ENCODE measurements at places on chromosomes 13 and 19. TPM values are rescaled to one million over a fixed set of nuclear protein-coding genes. Genes with fewer than 3 reads are reported as not detected.

Gene SLC25A41
- polyA plus RNA-seq = 0.43 TPM

- H3K4me1 ChIP-seq = no peaks in the 10 kb centered on the region
- no peak overlapping the region for H3K4me3 ChIP-seq
- no peaks in the 10 kb centered on the region for H3K27me3 ChIP-seq
- no peaks in the 10 kb centered on the region for H3K36me3 ChIP-seq
Observed at GRCh38 chr13:48142436-48142835, 47.5 kb upstream of the MED4 start.

GRCh38 chr13:109884462-109884861 lies 98.1 kb upstream of the IRS2 start:
- H3K27me3 ChIP-seq = no peaks in the 10 kb centered on the region
- DNase-seq = no peak
- no peak overlapping the region for H3K4me3 ChIP-seq
- no peak overlapping the region for H3K27ac ChIP-seq

DNA sequence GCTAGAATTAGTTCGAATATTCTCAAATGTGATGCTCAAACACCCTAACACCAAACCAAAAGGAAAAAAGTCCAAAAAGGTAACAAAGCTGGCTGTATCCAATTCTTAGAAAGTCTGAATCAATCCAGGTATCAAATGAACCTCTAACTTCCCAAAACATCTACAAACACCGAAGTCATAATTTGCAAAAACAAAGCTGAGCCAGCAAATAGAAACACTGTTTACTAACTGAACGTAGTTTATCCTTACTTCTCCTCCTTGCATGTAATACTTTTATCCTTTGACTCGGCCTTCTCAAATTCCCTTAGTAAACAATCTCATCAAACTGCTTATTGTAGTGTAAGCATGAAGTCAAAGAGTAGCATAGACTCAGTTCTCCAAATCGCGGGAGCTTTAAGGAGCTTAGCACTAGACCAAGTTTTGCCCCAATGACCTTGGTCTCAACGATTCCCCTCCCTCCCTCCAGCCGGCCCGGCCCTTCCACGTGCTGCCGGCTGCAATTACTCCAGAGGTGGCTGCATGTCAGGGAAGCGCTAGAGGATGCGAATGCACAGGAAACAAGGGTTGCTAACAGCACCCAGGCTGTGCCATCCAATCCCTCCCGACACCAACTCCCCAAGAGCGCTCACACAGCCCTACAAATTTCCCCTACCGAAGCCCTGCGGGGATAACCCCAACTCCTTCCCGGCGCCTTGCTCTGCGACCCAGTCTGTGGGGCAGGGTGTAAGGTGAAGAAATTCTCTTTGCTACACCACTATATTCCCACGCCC lies 693 bp downstream of the XPO4 start:
- peak overlapping the region; percentile 100 for H3K4me3 ChIP-seq
- peak overlapping the region; percentile 97 for H3K27ac ChIP-seq
- peaks cover 8% of the 10 kb centered on the region for H3K36me3 ChIP-seq
- H3K27me3 ChIP-seq = no peaks in the 10 kb centered on the region
- H3K4me1 ChIP-seq = peaks cover 24% of the 10 kb centered on the region

Gene KCTD4
- 0.08 TPM for polyA plus RNA-seq

Gene TTYH1
- 0.63 TPM for polyA plus RNA-seq

Gene ZNF506
- polyA plus RNA-seq = 2.7 TPM

Gene JOSD2
- 87.2 TPM for polyA plus RNA-seq

DNA sequence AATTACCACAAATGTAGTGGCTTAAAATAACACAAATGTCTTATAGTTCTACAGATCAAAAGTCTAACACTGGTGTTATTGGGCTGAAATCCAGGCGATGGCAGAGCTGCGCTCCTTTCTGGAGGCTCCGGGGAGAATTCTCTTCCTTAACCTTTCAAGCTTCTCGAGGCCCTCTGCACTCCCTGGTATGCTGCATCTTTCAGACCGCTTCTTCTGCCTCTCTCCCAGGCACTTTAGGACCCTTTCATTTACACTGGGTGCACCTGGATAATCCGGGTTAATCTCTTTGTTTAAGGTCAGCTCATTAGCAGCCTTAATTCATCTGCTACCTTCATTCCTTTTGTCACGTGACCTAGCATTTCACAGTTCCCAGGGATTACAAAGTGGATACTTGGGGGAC lies 211.3 kb upstream of the RFC3 start:
- no peaks in the 10 kb centered on the region for H3K4me1 ChIP-seq
- H3K36me3 ChIP-seq = no peaks in the 10 kb centered on the region
- DNase-seq = no peak
- H3K27me3 ChIP-seq = no peaks in the 10 kb centered on the region

- no peaks in the 10 kb centered on the region for H3K27me3 ChIP-seq
- no peak overlapping the region for H3K4me3 ChIP-seq
- H3K27ac ChIP-seq = no peak overlapping the region
- H3K4me1 ChIP-seq = no peaks in the 10 kb centered on the region
Observed at GRCh38 chr19:690203-690602, 5.0 kb downstream of the PRSS57 start.

DNA sequence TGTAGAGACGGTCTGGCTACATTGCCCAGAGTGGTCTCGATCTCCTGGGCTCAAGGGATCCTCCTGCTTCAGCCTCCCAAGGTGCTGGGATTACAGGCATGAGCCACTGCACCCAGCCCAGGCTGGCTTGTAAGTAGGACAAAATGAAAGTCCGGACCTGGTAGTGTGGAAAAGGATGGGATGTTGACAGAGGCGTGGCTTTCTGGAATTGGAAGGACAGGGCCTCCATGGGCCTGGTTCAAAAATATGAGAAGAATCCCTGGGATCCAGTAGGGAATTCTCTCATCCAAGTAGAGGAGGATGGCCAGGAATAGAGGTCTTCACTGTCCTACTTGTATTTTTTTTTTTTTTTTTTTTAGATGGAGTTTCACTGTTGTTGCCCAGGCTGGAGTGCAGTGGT lies 64.9 kb downstream of the TRPM4 start:
- no peak for DNase-seq
- no peak overlapping the region for H3K27ac ChIP-seq
- no peaks in the 10 kb centered on the region for H3K4me1 ChIP-seq
- no peaks in the 10 kb centered on the region for H3K27me3 ChIP-seq
- H3K36me3 ChIP-seq = no peaks in the 10 kb centered on the region

GRCh38 chr19:15264061-15264932 lies 32.0 kb upstream of the EPHX3 start:
- H3K4me3 ChIP-seq = no peak overlapping the region
- H3K4me1 ChIP-seq = peaks cover 51% of the 10 kb centered on the region
- H3K27ac ChIP-seq = peak overlapping the region; percentile 78
- H3K27me3 ChIP-seq = no peaks in the 10 kb centered on the region

- peak overlapping the region; percentile 96 for H3K4me3 ChIP-seq
- peak overlapping the region; percentile 96 for H3K27ac ChIP-seq
- peaks cover 37% of the 10 kb centered on the region for H3K4me1 ChIP-seq
- H3K36me3 ChIP-seq = no peaks in the 10 kb centered on the region
Observed at GRCh38 chr13:75481176-75482069, 546 bp downstream of the TBC1D4 start.

GRCh38 chr13:112028481-112028880 lies 38.5 kb upstream of the SOX1 start:
- H3K36me3 ChIP-seq = no peaks in the 10 kb centered on the region
- no peaks in the 10 kb centered on the region for H3K4me1 ChIP-seq
- no peak for DNase-seq
- no peak overlapping the region for H3K27ac ChIP-seq
